GM18507 (cell line): ENCODE measurements at places on chromosomes 7 and 10.

- no peak for DNase-seq
Observed at GRCh38 chr7:25454562-25455041, 226.3 kb upstream of the NPVF start.

- DNase-seq: peak; percentile 91
Observed at GRCh38 chr7:2698581-2699288, 10.7 kb downstream of the AMZ1 start.

GRCh38 chr7:129739427-129739826, 127.9 kb downstream of the NRF1 start:
- DNase-seq: no peak

DNA sequence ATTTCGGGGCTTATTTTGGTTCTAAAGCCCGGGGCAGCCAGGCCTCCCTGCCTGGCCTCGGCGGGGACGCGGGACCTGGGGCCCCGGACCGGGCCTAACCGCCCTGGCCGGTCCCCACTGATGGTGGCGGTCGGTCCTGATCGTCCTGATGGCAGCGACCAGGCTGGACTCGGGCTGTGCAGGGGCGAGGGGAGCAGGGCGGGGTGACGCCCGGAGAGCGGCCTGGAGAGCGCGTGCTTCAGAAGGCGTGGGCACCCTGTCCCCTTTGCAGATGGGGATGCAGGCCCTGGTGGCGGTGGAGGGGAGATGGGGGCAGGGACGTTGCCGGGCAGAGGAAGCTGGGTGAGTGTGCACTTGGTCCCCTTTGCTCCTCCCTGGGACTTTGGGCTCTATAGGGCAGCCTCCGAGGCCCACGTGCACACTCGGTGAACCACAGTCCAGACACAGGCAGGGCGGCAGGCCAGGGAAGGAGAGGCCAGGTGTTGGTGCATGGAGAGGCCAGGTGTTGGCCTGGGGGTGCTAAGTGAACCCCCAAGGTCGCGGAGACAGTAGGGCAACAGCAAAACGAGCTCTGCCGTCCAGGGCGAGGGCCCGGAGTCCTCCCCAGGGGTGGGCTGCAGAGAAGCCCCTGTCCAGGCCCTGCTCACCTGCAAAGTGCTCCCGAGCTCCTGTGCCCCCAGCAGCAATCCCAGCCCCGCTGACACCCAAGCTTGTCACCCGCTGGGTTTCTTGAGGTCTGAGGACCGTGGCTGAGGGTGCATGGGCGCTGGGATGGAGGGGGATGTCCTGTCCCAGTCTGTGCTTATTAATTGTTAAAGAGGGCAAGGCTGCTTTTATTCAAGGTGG, 42.4 kb upstream of the FAM20C start:
- no peak for DNase-seq

DNA sequence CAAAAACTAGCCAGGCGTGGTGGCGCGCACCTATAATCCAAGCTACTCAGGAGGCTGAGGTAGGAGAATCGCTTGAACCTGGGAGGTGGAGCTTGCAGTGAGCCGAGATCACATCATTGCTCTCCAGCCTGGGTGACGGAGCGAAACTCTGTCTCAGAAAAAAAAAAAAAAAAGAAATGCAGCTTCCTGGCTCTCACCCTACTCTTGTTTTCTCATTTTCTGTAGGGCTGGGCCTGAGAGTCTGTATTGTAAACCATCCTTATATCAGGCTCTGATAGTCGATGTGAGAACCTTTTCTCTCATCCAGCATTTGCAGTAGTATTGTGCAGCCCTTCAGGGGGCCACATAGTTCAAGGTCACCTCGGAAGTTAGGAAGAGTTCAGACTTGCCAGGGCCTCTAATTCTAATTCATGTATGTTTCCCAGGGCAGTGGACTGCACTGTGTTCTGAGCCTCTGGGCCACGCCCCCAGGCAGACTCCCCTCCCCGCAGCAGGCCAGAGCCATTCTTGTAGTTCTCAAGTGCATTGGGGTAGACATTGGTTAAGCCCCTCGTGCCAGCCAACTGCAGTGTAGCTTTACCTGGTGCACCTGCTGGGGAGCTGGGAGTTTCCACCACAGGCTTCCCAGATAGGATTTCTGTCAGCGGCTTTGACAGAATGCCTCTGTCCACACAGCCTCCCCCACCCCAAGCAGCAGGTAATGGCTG, 38.3 kb upstream of the PDCD4 start:
- DNase-seq: no peak

- no peak for DNase-seq
Observed at GRCh38 chr10:122113945-122114747, 125.2 kb downstream of the TACC2 start.

DNA sequence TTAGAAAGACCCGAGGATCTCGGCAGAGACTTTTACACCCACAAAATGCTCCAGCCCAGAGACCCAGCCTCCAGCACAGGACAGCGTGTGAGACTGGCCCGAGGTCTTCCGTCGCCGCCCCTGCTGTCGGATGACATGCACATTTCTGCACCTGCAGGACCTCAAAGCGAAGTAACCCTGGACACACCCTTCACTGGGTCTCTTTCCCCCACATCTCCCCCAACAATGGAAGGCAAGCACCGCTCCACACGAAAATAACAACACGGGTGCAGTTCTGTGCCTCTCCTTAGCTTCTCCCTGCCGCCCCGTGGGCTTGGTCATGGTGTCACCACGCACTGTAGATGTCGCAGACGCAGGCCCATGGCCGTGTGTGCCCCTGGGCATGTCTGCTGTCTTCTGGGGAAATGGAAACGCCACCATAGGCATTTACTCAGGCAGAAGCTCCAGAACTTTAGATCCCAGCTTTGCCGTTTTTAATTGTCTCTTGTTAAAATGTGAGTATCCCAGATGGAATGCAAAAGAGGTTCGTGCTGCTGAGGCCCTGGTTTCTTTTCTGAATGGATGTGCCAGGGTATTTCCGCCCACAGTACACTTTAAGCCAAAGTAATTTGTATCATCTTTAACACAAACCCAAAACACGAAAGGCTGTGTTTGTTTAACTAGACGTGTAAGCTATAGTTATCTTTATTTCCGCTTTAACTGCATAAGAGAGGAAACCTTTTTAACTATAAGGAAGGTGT, 237.9 kb downstream of the MGMT start:
- no peak for DNase-seq

DNA sequence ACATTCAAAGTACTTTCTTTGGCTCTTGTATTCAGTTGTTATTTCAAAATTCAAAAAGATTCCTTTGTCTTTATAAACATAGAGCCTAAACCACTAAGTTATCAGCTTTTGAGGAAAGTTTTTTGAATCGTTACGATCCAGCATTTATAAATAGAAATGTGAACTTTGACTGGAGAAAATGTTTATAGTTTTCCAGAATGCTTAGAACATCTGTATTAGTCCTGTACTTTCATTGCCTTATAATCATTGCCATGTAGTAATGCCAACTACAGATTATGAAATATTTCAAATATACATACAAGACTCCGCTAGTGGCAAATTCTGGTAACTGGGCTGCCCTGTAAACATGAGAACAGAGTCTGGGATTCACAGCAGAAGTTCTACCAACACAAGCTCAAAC, 191.3 kb upstream of the PRKCQ start:
- DNase-seq: no peak

GRCh38 chr7:112120696-112121217, 85.4 kb downstream of the DOCK4 start:
- no peak for DNase-seq

DNA sequence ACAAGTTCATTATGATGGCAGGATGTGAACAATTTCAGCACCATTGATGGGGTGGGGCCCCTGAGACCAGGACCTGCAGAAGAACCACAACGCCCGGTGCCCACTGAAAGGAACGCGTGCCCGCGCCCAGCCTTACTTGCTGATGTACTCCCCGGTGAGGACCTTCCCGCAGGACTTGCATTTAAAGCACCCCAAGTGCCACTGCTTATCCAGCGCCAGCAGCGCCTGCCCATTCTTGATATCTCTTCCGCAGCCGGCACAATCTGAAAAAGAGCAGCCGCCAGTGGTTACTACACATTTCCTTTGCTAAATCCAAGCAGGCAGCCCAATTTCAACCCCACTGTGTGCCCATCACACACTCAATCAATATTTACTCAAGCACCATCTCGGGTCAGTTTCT, 110.6 kb downstream of the ABLIM1 start:
- DNase-seq: no peak

DNA sequence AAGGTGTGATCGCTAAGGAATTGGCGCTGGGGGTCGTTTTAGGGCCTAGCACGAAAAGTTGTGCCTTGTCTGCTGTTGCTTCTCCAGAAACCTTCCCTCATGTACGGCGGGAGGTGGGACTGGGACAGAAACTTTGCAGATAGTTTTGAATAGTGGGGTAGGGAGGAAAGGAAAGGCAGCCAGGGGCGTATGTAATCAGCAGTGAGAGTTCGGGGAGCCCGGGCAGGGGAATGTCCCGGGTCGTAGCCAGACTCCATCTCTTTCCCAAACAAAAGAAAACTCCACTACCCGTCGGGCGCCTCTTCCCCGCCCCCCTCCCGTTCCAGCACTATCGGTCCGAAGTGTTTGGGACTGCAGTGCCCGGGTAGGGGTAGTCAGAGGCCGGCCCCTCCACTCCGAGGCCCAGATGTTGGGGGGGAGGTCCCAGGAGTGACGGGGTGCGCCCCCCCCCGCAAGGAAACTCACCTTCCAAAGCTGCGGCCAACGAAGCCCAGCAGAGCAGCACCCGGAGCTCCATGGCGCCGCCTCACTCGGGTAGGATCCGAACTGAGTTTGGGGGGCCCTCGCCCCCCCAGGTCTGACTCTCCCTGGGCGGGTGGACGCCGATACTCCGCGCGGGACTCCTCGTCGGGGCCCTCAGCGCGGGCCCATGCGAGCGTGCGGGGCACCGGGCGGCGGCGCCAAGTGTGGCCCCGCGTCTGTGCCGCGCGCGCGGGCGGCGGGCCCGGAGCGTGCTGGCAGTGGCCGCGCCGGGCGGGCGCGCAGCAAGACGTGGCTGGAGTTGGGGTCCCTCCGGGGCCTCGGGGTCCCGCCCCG, 601 bp downstream of the EPHB4 start:
- no peak for DNase-seq

GRCh38 chr10:77163670-77164348, 473.8 kb downstream of the KCNMA1 start:
- DNase-seq: no peak

- no peak for DNase-seq
Observed at GRCh38 chr10:23432166-23432565, 6.7 kb upstream of the OTUD1 start.

- DNase-seq: no peak
Observed at GRCh38 chr10:12847361-12847975, 154.0 kb downstream of the CCDC3 start.

DNA sequence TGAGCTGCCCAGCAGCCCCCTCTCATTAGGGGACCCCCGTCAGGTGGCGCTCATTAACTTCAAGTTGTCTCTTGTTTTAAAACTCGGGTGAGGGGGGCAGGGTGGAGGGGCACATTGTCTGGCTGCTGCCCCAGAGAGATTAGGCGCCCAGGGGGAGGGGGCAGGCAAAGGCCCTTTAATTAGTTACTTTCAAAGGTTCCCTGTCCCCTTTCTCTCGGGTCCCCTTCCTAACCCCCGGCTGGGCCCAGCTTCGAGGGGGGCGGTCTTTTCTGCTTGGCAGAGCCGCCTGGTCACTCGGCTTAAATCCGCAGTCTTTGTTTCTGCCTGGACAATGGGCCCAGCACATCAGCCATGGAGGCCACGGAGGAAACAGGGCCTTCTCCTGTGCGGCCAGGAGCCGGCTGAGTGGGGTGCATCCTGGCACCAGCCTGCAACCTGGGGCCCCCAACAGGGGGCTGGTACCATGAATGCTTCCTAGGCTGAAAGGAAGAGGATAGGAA, 38.9 kb upstream of the SLF2 start:
- DNase-seq: no peak

DNA sequence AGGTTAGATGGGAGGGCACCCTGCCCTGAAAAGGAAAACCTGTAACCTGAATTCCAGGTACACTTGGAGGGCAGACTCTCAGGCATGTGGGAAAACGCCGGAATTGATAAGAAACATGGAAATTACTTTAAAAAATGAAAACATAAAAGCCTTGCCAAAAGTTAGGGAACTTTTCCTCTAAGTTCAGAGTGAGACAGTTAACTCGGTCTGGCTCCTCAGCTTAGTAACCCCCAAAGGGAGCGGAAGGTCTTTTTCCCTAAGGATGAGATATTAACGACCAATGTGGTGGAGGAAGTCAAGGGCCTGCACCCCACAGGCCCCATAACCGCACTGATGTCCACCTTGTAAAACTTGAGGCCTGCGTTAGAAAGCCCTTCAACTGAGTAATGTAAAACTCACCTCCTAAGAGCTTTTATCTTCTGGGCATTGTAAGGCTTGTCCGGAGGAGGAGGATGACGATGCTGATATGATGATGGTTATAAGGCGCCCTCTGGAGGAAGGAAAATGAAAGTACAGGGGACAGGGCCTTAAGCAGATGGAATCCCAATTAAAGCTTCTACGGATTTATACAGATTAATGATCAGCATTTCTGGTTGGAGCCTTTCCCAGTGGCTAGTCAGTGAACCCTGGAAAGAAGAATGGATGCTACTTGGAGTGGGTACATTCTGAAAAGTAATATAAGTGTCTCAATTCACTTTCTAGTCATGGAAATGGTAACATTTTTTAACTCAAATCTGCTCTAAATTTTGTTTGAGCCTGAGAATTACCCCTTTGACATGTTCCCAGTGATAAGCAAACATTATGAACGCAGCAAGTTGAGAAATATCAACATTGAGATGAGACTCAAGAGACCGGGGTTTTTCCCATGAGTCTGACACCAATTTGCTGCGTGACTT, 694 bp downstream of the COL1A2 start:
- DNase-seq: peak; percentile 15

DNA sequence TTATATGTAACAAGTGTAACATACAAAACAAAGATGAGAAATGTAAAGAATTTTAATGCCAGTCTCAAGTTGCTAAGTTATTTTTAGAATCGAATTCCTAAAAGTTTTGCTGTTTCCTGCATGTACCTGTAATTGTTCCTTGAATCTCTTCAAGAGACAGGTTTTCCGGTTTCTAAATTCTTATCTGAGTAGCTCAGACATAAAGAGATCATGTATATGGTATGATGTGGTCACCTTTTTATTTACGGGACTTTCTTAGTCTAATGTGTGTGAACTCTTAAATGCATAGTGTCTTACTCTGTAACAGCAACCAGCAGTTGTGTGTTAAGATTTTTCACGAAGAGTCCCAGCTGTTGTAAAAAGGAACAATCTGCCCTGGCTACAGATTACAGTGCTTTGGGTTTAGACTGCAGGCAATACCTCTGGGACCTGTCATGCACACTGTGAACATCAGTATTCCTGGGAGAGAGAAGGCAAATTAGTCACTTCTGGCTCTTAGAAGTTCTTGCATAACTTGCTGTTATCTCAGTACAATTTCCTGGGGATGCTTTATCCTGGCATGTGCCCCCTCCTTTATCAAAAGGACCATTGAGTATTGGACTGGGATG, 263.4 kb downstream of the BICC1 start:
- DNase-seq: no peak
